ENCODE measurements at places on chromosomes 16 and 17.

- DNase-seq = no peak
Measured at GRCh38 chr16:73067671-73068540, 20.0 kb upstream of the ZFHX3 start.

GRCh38 chr16:85129876-85130704, 17.8 kb upstream of the CIBAR2 start:
- DNase-seq = no peak

DNA sequence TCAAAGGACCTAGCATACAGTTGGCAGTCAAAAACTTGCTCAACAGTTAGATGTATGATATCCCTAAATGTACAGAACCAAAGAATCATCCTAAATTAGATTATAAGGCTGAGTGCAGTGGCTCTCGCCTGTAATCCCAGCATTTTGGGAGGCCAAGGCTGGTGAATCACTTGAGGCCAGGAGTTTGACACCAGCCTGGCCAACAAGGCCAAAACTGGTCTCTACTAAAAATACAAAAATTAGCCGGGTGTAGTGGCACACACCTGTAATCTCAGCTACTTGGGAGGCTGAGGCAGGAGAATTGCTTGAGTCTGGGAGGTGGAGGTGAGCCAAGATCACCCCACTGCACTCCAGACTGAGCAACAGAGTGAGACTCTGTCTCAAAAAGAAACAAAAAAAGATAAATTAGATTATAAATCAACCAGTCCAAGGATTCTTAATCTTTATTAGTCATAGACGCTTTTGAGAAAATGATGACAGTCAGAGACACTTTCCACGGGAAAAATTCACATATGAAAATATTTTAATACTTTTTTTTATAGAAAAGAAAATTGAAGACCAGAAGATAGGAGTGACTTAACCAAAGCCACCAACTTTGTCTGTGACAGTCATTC, 77.6 kb downstream of the MMD start:
- DNase-seq = no peak

DNA sequence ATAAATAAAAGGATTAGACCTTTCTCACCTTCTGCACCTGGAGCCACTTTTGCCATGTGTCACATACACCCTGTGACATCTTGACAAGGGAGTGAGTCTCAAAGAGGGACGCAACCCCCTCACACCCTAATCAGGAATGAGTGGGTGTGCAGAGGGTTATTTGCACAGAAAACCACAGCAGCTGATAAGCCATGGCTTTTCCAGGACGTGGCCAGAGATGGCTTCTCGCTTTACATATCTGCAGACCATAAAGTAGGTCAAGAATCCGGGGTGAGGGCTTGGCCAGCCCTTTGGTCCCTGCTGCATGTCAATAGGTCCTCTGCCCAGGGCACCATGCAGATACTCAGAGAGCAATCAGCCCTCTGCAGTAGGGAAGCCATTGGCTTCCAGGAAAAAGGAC, 2.4 kb upstream of the CD300LF start:
- DNase-seq = no peak

DNA sequence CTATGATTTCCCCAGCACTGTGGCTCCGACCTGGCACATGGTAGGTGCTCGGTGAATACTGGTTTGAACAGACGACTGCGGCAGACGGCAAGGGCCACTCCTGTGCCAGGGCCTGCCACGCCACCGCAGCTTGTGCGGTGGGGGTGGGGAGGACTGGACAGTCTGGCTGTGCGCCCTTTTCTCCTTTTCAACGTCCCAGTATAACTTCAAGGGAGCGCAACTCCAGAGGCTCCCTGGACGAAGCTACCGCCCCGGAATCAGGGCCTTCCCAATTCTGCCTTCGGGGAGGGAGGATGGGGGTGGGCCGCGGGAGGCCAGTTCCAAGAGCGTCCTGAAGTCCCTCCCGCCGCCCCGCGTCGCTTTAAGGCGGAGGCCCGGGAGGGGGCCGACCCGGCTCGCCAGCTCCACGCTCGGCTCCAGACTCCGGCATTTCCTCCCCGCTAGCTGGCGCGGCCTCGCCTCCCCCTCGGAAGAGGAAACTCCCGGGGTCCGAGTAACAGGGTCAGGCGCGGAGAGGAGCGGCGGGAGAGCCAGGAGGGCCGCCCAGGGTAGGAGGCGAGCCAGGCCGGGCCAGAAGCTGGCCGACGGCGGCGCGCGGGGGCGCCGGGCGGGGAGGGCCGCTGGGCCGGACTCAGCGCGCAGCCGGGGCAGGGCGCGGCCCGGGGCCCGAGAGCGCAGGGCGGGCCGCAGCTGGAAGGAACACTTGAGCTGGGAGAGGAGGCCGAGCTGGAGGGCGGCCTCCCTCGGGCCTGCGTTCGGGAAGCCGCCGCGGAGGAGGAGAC, at the start of gene ITPRIPL2:
ITPRIPL2 (plus strand) TSS at position 388 of the 782 bp plus-strand sequence. CDS start 498 bp downstream, outside the sequence.
- DNase-seq = peak; percentile 93

DNA sequence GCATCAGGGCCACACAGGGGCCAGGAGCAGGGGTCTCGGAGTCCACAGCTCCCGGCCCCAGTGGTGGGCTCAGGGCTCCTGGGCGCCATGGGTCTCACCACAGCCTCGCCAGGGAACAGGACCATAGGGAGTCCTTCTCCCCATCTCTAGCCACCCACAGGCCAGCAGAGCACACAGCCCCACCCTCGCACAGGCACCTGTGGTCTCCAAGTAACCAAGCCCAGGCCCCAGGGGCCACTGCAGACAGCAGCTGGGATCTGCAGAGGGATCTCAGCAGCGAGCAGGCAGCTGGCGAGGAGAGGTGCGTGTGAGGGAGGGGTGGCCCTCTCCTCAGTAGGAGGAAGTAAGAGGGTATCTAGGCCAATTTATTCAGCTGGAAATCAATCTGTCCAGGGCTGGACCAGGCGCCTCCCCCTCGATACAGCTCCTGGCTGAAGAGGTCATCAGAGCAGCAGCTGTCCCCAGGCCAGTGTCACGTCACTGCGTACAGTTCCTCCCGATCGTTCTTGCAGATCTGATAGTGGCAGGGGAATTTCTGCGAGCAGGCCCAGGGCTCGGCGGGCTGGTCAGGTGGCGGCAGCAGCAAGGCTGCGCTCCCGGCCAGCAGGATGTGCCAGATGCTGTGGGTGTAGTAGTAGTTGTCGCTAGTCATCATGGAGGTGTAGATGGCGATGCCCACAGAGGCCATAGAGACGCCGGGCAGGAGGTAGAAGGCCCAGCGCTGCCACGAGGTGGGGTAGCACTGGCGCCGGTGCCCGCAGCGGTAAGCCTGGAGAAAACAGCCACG, 1.4 kb upstream of the MRPL28 start:
- DNase-seq = no peak

- DNase-seq = no peak
Measured at GRCh38 chr17:12667299-12667958, 1.7 kb downstream of the MYOCD start.

DNA sequence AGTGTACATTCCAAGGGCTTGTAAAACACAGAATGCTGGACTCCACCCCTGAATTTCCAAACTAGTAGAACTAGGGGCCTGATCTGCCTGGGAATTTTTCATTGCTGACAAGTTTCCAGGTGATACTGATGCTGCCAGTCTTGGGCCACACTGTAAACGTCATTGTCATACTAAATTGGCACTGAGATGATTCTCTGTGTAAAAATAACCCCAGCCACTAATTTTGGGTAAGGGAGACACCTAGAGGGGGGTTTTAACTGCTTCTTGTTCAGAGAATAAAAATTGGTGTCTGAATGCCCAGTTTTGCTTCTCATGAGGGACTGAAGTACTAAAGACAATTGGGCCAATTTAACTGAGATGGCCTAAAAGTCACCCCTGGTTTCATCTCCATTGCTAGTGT, 5.0 kb upstream of the CDH13 start:
- DNase-seq = no peak

DNA sequence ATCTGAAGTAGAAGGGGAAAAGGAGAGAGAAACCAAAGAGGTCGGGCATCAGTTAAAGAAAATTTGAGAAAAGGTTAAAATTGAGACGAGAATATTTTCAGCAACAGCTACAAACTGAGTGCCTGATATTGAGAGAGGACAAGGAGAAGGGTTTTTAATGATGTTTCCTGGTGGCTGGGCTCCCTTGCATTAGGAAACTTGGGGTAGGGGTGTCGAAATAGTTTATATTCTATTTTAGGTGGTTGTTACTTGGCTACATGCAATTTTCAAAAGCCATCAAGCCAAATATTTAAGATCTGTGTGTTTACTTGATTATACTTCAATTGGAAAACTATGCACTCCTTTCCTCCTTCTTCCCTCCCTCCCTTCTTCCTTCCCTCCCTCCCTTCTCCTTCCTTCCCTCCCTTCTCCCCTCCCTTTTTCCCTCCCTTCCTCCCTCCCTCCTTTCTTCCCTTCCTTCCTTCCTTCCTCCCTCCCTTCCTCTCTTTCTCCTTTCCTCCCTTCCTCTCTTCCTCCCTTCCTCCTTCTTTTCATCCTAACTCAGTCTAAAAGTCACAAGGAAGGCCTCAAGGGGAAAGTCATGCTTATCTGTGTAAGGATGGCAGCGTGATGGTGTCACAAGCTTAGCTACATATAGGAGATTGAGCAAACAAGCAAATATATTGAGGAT, 1.8 kb upstream of the APOH start:
- DNase-seq = no peak

- no peak for DNase-seq
Measured at GRCh38 chr17:58421711-58422110, 4.4 kb upstream of the RNF43 start.

- no peak for DNase-seq
Measured at GRCh38 chr16:63856537-63856936, 1265.3 kb downstream of the CDH11 start.

DNA sequence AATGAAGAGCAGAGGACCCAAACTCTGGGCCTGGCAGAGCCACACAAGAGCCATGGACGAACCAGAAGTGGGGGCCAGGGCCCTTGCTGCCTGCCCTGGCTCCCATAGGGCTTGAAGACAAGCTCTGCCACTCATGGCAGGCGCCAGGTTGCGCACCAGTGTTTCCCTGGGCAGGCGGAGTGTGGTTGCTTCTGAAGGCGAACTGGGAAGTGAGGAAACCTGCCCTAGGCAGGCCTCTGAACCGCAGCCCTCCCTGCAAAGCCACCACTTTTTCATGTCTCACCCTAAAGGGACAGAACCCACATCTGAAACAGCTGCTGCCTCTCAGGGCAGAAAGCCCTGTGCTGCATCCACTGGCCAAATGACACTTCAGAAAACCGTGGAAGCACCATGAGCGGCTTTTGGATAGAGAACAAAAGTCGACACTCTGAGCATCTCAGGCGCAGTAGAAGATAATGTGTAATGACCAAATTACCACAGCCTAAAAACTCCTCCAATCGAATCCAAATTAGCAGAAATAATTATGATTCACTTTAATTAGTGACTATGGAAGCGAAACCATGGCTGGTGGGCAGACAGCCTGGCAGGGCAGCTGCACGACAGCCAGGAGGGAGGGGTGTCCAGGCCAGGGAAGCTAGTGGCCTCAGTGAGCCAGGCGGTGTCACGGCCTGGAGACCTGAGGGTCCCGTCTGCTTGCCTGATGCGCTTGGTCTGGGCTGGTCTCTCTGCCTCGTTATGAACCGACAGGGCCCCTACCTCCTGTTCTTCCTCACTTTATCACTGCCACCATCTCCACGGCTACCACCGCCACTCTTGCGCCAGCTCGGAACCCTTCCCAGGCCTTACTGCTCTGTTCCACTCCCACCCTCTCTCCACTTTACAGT, 59.1 kb downstream of the PRMT7 start:
- DNase-seq = no peak

DNA sequence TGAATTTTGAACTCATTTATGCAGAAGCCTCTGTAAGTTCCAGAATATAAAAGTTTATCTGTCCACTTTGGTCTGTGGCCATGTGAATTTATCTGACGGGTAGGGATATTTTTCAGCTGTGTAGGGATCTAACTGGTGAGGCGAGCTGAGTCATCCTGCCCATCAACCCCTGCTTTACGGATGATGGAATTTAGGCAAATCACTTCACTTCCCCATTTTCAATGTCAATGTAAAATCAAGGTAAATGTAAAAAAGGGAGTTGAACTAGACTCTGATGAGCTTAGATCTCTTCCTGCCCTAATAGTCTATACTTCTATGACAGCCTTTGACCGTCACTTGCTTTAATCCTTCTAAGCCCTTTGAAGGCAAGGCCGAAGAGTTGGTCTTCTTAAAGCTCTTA, 2.6 kb downstream of the SLC16A6 start:
- DNase-seq = no peak

GRCh38 chr16:87484487-87485331, 8.1 kb downstream of the ZCCHC14 start:
- no peak for DNase-seq

GRCh38 chr17:17176341-17176740, 29.8 kb downstream of the PLD6 start:
- DNase-seq = no peak

- DNase-seq = no peak
Measured at GRCh38 chr17:31678431-31678830, 180.6 kb downstream of the COPRS start.

GRCh38 chr17:1861391-1862010, 31.7 kb downstream of the RPA1 start:
- no peak for DNase-seq

DNA sequence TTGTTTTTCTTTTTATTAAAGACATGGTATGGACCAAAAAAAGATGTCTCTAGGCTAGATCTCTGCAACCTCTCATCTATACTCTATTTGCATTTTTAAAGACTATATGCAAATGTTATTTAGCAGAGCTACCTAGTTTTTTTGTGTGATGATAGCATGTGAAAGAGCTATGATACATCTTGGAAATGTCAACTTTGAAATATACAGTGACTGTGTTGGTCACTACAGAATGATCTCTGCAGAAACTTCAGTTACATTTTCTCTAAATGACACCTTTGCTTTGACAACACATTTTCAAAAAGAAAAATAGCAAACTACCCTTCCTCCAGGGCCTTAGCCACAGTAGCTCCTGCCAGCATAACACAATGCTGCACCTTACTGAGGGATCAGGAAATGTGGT, 86.6 kb downstream of the PRKCB start:
- no peak for DNase-seq

DNA sequence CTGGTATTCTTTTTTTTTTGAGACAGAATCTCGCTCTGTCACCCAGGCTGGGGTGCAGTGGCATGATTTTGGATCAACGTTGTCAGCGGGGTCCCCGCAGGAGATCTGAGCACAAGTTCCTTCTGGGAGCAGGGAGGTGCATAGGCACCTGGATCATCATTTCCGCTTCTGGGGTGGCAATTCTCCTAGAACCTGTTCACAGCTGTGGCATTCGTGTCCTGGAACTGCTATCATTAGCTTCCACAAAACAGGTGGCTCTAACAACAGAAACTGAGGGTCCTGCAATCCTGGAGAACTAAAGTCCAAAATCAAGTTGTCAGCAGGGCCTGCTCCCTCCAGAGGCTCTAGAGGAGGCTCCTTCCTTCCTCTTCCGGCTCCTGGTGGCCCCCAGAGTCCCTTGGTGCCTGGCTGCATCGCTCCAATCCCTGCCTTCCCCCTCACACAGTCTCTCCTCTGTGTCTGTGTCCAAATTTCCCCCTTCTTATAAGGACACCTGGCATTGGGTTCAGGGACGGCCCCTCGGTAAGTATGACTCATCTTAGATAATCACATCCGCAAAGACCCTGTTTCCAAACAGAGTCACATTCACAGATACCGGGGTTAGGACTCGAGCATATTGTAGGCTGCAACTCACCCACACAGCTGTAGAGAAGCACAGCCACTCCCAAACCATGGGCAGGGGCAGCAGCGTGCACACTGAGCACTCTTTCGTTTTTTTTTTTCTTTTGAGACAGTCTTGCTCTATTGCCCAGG, 43.5 kb upstream of the KLHDC4 start:
- DNase-seq = no peak

GRCh38 chr16:28156056-28156680, 55.6 kb downstream of the XPO6 start:
- no peak for DNase-seq

Data from left forelimb (tissue), 1 donor.